ENCODE measurements at places on chromosomes 1 and 21. TPM values are rescaled to one million over a fixed set of nuclear protein-coding genes. Genes with fewer than 3 reads are reported as not detected.

DNA sequence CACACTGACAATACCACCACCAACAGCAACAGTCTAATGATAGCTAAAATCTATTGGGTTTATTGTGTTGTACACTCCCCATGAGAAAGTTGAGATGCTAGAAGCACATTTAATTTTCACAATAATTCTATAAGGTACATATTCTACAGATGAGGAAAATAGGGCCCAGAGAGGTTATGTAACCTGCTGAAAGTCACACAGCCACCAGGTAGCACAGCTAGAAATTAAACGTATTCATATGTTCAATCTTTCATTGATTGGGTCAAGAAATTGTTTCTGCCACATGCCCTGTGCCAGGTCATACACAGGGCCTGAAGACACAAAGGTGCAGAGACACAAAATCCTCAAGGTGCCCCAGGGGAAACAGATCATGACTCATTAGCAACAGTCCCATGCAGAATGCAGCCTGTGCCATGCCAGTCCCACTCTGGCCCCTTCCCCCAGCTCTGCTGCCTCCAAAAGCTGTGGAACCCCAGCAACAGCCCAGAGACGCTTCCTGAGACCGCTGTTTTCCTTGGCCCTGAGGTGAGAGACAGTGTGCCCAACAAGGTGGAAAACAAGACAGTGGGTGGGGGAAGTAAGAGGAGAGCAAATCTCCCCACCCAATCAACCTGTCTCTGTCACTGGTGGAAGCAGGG, 32.1 kb downstream of the GJA4 start:
- DNase-seq = no peak

The PROK1 gene
- total RNA-seq = not detected

- DNase-seq = no peak
Observed at GRCh38 chr1:45044916-45045315, 32.9 kb downstream of the UROD start.

GRCh38 chr1:68167211-68167610, 65.1 kb downstream of the WLS start:
- no peak for DNase-seq

- no peak for DNase-seq
Observed at GRCh38 chr1:179385510-179385909, 19.7 kb downstream of the AXDND1 start.
